ENCODE measurements at places on chromosomes 6 and 20. TPM values are rescaled to one million over a fixed set of nuclear protein-coding genes. Genes with fewer than 3 reads are reported as not detected.

- H3K27ac ChIP-seq, result no peak overlapping the region
- no peak overlapping the region for H3K4me3 ChIP-seq
- H3K27me3 ChIP-seq, result no peaks in the 10 kb centered on the region
- H3K4me1 ChIP-seq, result no peaks in the 10 kb centered on the region
These were observed 2.9 kb upstream of the HLA-DOB start for GRCh38 chr6:32819729-32820128.

- H3K27me3 ChIP-seq, result no peaks in the 10 kb centered on the region
These were observed 56.9 kb downstream of the SYNJ2 start for GRCh38 chr6:158038291-158039177.

DNA sequence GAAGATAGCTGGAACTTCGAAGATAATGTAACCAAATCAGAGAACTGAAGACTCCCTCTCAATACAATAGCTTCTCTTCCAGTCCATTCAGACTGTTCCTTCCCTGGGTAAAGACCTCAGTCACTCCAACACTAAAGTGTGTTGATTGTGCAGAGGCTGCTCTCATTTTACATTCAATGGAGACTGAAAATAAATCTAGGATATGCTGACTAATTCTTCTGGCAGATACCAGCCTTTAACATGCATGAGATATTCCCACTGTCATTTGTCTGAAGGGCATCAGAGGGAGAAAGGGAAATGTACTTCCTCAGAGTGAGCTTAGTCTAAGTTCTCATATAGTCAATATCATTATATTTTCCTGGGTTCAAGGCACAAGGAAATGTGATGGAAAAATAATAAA, 166.4 kb upstream of the IRAK1BP1 start:
- H3K27me3 ChIP-seq, result no peaks in the 10 kb centered on the region
- H3K36me3 ChIP-seq, result no peaks in the 10 kb centered on the region
- H3K4me1 ChIP-seq, result no peaks in the 10 kb centered on the region

DNA sequence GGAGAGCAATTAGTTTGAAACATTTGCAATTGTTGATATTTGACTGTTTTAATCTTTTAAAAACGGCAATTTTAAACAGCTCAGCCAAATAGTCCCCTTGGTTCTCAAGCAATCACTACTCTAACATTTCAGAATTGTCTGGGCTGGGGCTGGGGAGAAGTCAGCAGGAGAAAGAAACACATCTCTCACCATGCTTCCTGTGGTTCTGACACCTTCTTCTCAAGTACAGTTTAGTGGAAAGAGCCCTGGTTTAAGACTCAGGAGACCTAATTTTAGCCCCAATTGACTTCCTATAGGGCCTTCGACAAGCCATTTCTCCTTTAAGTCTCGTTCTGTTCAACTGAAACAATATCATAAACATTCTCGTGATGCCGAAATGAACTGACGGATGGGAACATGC, 168.4 kb upstream of the CDYL start:
- no peaks in the 10 kb centered on the region for H3K36me3 ChIP-seq
- H3K27ac ChIP-seq, result no peak overlapping the region
- H3K27me3 ChIP-seq, result no peaks in the 10 kb centered on the region

- H3K36me3 ChIP-seq, result no peaks in the 10 kb centered on the region
- peaks cover 16% of the 10 kb centered on the region for H3K4me1 ChIP-seq
- no peaks in the 10 kb centered on the region for H3K27me3 ChIP-seq
- DNase-seq, result no peak
These were observed 800 bp downstream of the ABCC10 start for GRCh38 chr6:43428112-43428570.

GRCh38 chr20:53592992-53593465, 610 bp downstream of the ZNF217 start:
- no peaks in the 10 kb centered on the region for H3K36me3 ChIP-seq

GRCh38 chr6:21864206-21864605, 270.7 kb downstream of the SOX4 start:
- H3K27me3 ChIP-seq, result no peaks in the 10 kb centered on the region
- no peaks in the 10 kb centered on the region for H3K4me1 ChIP-seq
- no peak overlapping the region for H3K4me3 ChIP-seq
- no peak for DNase-seq
- no peaks in the 10 kb centered on the region for H3K36me3 ChIP-seq

- no peak overlapping the region for H3K27ac ChIP-seq
- H3K36me3 ChIP-seq, result no peaks in the 10 kb centered on the region
- DNase-seq, result no peak
- no peak overlapping the region for H3K4me3 ChIP-seq
- no peaks in the 10 kb centered on the region for H3K27me3 ChIP-seq
- H3K4me1 ChIP-seq, result no peaks in the 10 kb centered on the region
These were observed 632.7 kb upstream of the AGPAT4 start for GRCh38 chr6:161906571-161906970.

GRCh38 chr6:150979826-150980350, 114.4 kb downstream of the MTHFD1L start:
- no peak overlapping the region for H3K4me3 ChIP-seq
- no peaks in the 10 kb centered on the region for H3K36me3 ChIP-seq
- no peaks in the 10 kb centered on the region for H3K4me1 ChIP-seq

DNA sequence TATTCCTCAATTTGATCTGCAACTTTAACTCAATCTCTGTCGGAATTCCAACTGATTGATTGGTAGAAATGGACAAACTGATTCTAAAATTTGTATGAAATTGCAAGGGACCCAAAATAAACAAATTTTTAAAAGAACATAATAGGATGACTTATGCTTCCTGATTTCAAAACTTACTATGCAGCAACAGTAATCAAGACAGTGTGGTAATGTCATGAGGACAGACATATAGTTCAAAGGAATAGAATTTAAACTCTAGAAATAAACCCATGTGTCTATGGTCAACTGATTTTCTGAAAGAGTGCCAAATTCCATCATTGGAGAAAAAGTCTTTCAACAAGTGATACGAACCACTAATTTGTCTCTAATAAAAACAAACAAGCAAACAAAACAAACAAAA, 1320.1 kb upstream of the GJE1 start:
- no peaks in the 10 kb centered on the region for H3K4me1 ChIP-seq
- DNase-seq, result no peak
- H3K27ac ChIP-seq, result no peak overlapping the region
- H3K4me3 ChIP-seq, result no peak overlapping the region

- H3K36me3 ChIP-seq, result no peaks in the 10 kb centered on the region
- no peak overlapping the region for H3K4me3 ChIP-seq
- peak; percentile 19 for DNase-seq
- H3K27me3 ChIP-seq, result no peaks in the 10 kb centered on the region
- no peaks in the 10 kb centered on the region for H3K4me1 ChIP-seq
These were observed 31.8 kb upstream of the ELMO2 start for GRCh38 chr20:46438156-46438750.

DNA sequence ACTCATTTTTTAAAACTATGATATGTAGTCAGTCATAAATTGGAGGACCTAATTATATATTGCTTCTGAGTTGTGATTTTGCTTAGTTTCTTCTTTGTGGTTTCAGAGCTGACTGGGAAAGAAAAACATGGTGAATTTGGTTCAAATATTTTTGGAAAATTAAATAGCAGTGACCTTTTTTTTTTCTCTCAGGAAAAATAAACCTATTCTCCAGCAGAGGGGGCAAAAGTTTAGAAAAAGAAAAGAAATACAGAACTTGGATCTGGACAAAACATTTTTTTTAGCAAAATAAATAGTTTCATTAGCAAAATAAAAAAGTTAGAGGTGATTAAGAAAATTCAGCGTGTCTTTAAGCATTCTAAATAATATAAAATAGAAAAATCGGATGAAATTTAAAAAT, 10.2 kb downstream of the COL10A1 start:
- no peak for DNase-seq
- no peaks in the 10 kb centered on the region for H3K27me3 ChIP-seq
- H3K27ac ChIP-seq, result no peak overlapping the region
- no peak overlapping the region for H3K4me3 ChIP-seq
- no peaks in the 10 kb centered on the region for H3K36me3 ChIP-seq

- peak overlapping the region; percentile 61 for H3K27ac ChIP-seq
- H3K4me3 ChIP-seq, result no peak overlapping the region
- H3K27me3 ChIP-seq, result no peaks in the 10 kb centered on the region
- peaks cover 11% of the 10 kb centered on the region for H3K4me1 ChIP-seq
- no peaks in the 10 kb centered on the region for H3K36me3 ChIP-seq
- peak; percentile 31 for DNase-seq
These were observed 44.7 kb downstream of the VAPB start for GRCh38 chr20:58433759-58434158.

- H3K27ac ChIP-seq, result no peak overlapping the region
- no peaks in the 10 kb centered on the region for H3K4me1 ChIP-seq
- H3K36me3 ChIP-seq, result no peaks in the 10 kb centered on the region
- H3K27me3 ChIP-seq, result no peaks in the 10 kb centered on the region
- no peak overlapping the region for H3K4me3 ChIP-seq
- DNase-seq, result no peak
These were observed 159.9 kb downstream of the CD83 start for GRCh38 chr6:14277405-14277930.

GRCh38 chr6:107607116-107607515, 117.2 kb downstream of the SOBP start:
- H3K4me1 ChIP-seq, result peaks cover 13% of the 10 kb centered on the region
- peak overlapping the region; percentile 74 for H3K27ac ChIP-seq
- H3K36me3 ChIP-seq, result no peaks in the 10 kb centered on the region
- peak; percentile 24 for DNase-seq

GRCh38 chr6:85116475-85116874, 333.4 kb upstream of the NT5E start:
- DNase-seq, result no peak
- H3K4me1 ChIP-seq, result no peaks in the 10 kb centered on the region
- no peaks in the 10 kb centered on the region for H3K36me3 ChIP-seq
- no peak overlapping the region for H3K4me3 ChIP-seq
- H3K27ac ChIP-seq, result no peak overlapping the region

GRCh38 chr6:40598516-40598915, 11.4 kb upstream of the LRFN2 start:
- H3K27ac ChIP-seq, result no peak overlapping the region
- DNase-seq, result no peak
- peaks cover 57% of the 10 kb centered on the region for H3K27me3 ChIP-seq
- H3K36me3 ChIP-seq, result no peaks in the 10 kb centered on the region
- H3K4me1 ChIP-seq, result no peaks in the 10 kb centered on the region

- no peaks in the 10 kb centered on the region for H3K4me1 ChIP-seq
- H3K36me3 ChIP-seq, result no peaks in the 10 kb centered on the region
- no peaks in the 10 kb centered on the region for H3K27me3 ChIP-seq
- no peak overlapping the region for H3K4me3 ChIP-seq
These were observed 472.3 kb downstream of the MMUT start for GRCh38 chr6:48990739-48991138.

GRCh38 chr20:51221791-51222408, 199.0 kb upstream of the KCNG1 start:
- peak overlapping the region; percentile 70 for H3K27ac ChIP-seq
- no peaks in the 10 kb centered on the region for H3K4me1 ChIP-seq
- no peaks in the 10 kb centered on the region for H3K36me3 ChIP-seq

- peak; percentile 68 for DNase-seq
- H3K4me1 ChIP-seq, result peaks cover 3% of the 10 kb centered on the region
- no peaks in the 10 kb centered on the region for H3K36me3 ChIP-seq
- peak overlapping the region; percentile 65 for H3K4me3 ChIP-seq
- no peaks in the 10 kb centered on the region for H3K27me3 ChIP-seq
These were observed 24.8 kb downstream of the ZNF311 start for GRCh38 chr6:28980137-28980851.

- no peak for DNase-seq
- no peak overlapping the region for H3K27ac ChIP-seq
- H3K36me3 ChIP-seq, result no peaks in the 10 kb centered on the region
- H3K4me3 ChIP-seq, result no peak overlapping the region
- H3K27me3 ChIP-seq, result no peaks in the 10 kb centered on the region
These were observed 3.9 kb upstream of the ZBTB9 start for GRCh38 chr6:33450434-33450833.

DNA sequence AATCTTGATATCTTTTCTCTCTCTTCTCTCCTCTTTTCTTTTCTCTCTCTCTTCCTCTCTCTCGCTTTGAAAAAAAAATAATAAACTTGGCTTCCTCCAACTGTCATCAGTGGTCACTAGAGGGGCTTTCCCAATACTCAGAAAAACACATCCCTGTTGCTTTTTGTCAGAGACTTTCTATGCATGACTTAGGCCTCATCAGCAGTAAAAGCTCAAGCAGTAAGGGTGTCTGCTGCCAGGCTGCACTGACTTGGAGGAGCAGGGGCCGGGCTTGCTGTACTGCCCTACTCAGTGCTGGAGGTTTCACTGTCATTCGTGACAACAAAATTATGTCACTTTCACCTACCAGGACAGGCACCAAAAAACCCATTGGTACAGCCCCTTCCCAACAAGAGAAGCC, 272.0 kb downstream of the ADGB start:
- H3K36me3 ChIP-seq, result no peaks in the 10 kb centered on the region
- DNase-seq, result no peak
- no peak overlapping the region for H3K4me3 ChIP-seq
- H3K27me3 ChIP-seq, result no peaks in the 10 kb centered on the region

- no peak overlapping the region for H3K4me3 ChIP-seq
- no peak for DNase-seq
- no peaks in the 10 kb centered on the region for H3K27me3 ChIP-seq
- H3K36me3 ChIP-seq, result no peaks in the 10 kb centered on the region
- no peaks in the 10 kb centered on the region for H3K4me1 ChIP-seq
These were observed 48.7 kb downstream of the FOXC1 start for GRCh38 chr6:1658212-1659005.

DNA sequence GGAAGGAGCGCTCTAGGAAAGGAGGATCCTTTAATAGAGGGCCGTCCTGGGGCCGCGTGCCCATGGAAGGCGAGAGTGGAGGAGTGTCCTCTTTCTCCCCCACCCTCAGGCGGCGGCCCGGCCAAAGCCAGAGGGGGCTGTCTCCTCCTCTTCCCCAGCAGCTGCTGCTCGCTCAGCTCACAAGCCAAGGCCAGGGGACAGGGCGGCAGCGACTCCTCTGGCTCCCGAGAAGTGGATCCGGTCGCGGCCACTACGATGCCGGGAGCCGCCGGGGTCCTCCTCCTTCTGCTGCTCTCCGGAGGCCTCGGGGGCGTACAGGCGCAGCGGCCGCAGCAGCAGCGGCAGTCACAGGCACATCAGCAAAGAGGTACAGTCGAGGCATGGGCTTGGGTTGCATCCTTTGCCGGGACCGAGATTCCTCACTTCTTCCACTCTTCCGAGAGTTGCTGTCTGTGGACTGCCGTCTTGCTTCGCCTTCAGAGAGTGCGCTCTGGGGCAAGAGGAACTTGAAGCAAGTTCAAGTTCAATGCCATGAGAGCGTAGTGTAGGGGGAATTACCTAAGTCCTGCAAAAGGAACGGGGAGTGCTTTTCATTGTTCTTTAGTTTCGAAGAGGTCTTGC, at the start of gene LAMA2:
Gene LAMA2 (plus strand): TSS at position 148 of the 621 bp plus-strand sequence. CDS start 108 bp downstream, at position 256.
- no peaks in the 10 kb centered on the region for H3K36me3 ChIP-seq
- peak; percentile 84 for DNase-seq
- peaks cover 10% of the 10 kb centered on the region for H3K4me1 ChIP-seq
- H3K27me3 ChIP-seq, result no peaks in the 10 kb centered on the region
- peak within 1 kb of the TSS; percentile 35 for H3K4me3 ChIP-seq

GRCh38 chr20:64216036-64216435, 39.5 kb upstream of the PCMTD2 start:
- no peaks in the 10 kb centered on the region for H3K27me3 ChIP-seq
- no peak overlapping the region for H3K4me3 ChIP-seq
- no peak for DNase-seq
- no peak overlapping the region for H3K27ac ChIP-seq
- H3K4me1 ChIP-seq, result peaks cover 16% of the 10 kb centered on the region
- H3K36me3 ChIP-seq, result no peaks in the 10 kb centered on the region

Gene MEA1
- total RNA-seq, result 73.3 TPM

Gene NEURL2
- total RNA-seq, result 12.8 TPM

Gene OPN5
- not detected for total RNA-seq

Gene CRISP3
- not detected for total RNA-seq

Gene IPCEF1
- 0.80 TPM for total RNA-seq

Gene C6orf15
- not detected for total RNA-seq

Gene GUCA1A
- 0.43 TPM for total RNA-seq

Gene DLL1
- 3.3 TPM for total RNA-seq

Gene C6orf141
- total RNA-seq, result 2.9 TPM

Gene ZSCAN31
- 2.6 TPM for total RNA-seq

Gene RIPOR2
- total RNA-seq, result 17.6 TPM

Data from hepatocyte (in vitro differentiated cells).